ENCODE measurements at places on chromosomes 6 and 20. TPM values are rescaled to one million over a fixed set of nuclear protein-coding genes. Genes with fewer than 3 reads are reported as not detected.

DNA sequence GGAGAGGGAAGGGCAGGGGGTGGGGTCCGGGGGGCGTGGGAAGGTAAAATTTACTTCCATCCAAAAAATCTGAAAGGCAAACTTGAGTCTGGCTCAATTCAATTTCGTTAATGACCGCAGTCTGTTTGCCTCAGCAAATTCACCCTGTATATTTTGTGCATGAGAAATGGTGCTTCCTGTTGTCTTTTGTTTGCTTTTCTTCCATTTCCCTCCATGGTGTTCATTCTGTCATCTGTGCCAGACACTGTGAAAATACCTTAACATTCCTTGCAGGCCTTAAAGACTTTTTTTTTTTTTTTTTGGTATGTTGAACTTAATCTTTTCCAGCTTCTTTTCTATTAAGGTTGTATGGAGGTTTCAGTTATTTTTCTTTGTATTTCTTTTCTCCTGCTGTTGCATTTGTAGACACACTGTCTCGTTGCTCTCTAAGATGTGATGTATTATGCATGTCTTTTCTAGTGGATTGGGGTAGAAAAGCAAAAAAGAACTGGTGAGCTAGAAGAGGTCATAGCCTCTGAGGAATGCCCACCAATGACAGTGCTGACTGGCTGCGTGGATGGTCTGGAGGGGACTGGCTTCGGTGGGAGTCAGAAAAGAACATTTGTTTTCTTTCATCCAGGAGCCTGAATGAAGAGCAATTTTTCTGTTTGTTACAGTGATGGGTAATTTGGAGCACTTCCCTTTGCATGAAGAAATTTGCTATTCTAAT lies 585.0 kb upstream of the MAP3K7 start:
- H3K36me3 ChIP-seq = no peaks in the 10 kb centered on the region
- H3K4me1 ChIP-seq = no peaks in the 10 kb centered on the region
- no peak overlapping the region for H3K27ac ChIP-seq
- no peak overlapping the region for H3K4me3 ChIP-seq

- no peaks in the 10 kb centered on the region for H3K27me3 ChIP-seq
- H3K4me3 ChIP-seq = no peak overlapping the region
- peaks cover 97% of the 10 kb centered on the region for H3K36me3 ChIP-seq
- H3K4me1 ChIP-seq = no peaks in the 10 kb centered on the region
Measured at GRCh38 chr6:73476723-73477122, 15.2 kb downstream of the MTO1 start.

- no peaks in the 10 kb centered on the region for H3K36me3 ChIP-seq
- no peak overlapping the region for H3K4me3 ChIP-seq
- no peaks in the 10 kb centered on the region for H3K27me3 ChIP-seq
- DNase-seq = no peak
Measured at GRCh38 chr6:25359191-25359861, 80.2 kb downstream of the CARMIL1 start.

DNA sequence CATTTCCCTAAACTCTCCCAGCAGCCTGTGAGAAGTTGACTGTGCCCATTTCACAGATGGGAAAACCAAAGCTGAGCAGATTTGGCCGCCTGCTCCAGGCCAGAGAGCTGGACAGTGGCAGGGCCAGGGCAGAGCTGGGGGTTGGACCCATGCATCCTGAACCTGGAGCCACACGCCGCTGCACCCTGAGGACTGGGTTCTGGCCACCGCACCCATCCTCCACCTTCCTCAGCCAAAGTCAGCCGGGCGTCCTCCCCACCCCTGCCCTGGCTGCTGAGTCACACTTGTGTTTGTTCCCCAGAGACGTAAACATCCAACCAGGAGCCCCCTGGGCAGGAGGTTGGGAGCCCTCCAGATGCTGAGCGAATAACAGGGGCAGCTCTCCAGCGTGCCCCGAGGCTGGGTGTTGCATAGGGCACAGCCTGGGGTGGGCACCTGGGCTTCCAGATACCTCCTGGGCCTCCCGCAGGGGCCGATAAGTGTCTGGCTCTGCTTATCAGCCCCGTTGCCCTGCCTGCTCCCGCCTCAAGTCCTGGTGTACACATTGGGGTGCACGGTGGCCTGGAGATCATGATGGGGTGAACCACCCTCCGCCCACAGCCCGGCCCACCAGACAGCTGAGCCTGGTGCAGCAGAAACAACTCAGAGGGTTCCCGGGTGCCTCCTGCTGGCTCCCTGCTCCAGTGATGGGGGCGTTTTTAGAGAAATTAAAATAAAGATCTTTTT lies 23.8 kb downstream of the RBM38 start:
- no peaks in the 10 kb centered on the region for H3K4me1 ChIP-seq
- H3K27me3 ChIP-seq = no peaks in the 10 kb centered on the region
- no peaks in the 10 kb centered on the region for H3K36me3 ChIP-seq
- no peak overlapping the region for H3K4me3 ChIP-seq
- H3K27ac ChIP-seq = no peak overlapping the region
- no peak for DNase-seq

SLC26A8 gene
- not detected for total RNA-seq

TBXT gene
- total RNA-seq = not detected

All from Peyer's patch (tissue), 4 donors.